NCI-H1105 (cell line): ENCODE measurements at places on chromosomes 13 and 19.

DNA sequence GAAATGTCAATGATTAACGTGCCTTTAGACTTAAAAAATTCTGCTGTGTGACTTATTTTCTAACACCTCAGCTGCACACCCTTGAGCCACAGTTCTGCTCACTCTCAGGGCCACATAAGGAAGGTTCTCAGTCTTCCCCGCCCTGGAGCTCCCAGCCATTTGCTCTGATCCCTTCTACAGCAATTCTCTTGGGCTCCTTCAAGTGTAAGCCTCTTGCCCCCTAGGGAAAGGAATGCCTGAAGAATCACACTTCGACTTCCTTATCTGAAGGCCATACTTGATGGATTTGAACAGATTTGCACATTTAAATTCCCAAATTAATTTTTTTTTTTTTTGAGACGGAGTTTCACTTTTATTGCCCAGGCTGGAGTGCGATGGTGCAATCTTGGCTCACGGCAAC, 44.2 kb downstream of the RASA3 start:
- no peak for DNase-seq

DNA sequence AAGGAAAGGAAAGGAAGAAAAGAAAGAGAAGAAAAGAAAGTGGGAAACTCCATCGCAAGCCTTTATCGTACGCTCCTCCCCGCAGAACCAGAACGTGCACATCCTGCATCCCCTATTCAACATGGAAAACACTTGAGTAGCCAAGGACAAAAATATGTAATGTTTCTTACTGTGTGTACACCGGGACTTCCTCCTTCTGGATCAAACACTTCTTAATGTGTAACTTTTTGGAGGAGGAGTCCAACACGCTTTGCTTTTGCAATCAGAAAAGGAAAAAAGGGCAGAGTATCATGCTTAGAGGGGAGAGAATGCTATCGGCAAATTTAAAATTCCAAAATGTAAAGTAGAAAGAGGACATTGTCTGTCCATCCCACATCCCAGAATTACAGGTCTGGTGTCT, 7.8 kb upstream of the SHFL start:
- DNase-seq = no peak

DNA sequence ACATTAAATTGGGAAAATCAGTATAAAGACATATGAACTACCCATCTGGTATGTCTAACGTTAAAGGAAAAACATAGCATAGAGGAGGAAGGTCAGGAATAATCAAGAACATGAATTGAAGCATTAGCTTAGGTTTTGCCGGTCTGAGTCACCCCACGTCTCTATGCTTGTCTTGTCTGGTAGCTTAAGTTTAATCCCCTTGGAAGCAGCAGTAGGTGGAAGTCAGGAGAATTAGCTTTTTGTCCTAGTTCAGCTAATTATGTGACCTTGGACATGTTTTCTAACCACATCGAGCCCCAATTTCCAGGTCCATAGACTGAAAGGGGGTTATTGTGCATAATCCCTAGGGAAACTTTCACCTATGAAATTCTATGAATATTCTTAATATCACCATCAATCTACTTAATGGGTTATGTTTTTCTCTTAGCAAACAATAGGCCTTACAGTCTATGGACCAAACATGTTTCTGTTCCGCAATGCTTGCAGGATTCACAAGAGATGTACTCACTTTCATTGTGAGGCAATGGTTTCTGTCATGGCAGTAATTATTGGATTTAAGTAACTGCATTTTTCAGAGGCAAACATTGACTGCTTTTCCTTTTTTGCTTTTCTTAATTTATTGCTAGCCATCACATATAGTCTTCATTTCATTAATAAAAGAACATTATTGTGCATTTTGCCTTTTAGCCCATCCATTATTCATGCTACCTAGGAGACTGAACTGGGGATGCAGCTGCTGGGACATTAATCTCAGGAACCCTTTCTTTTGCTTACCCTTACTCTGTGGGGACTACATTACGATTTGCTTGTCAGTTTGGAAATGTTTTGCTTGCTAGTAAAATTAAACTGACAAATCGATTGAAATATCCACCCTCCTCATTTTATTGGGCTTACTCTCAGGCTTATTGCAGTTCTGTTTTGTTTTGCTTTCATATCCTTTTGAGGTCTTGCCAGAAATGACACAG, 304.8 kb upstream of the MAB21L1 start:
- DNase-seq = no peak

- no peak for DNase-seq
Measured at GRCh38 chr13:106417467-106418110, 117.9 kb downstream of the EFNB2 start.

DNA sequence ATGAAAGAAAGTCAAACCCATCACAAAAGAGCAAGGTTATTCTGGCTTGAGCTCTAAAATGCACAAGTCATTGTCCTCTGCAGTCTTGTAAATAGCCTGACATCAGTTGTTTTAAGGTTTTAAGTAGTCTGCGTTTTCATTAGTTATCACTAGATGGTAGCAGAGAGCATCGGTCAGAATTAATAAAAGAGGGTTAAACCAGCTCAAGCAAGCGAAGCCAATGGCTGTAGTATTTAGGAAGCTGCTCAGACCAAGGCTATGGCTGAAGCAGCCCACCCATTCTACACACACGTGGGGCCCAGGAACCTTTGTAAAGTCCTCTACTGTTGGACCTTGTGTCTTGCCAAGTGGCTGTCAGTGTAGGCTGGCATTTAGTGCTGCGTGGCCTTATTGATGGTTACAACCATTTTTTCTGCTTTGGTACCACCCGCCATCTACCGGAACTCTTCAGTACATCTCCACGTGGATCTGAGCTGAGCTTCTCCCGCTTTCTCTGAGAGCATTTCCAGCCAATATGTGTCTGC, 13.3 kb upstream of the ZNF57 start:
- peak; percentile 47 for DNase-seq

GRCh38 chr19:58021541-58022282, 12.1 kb upstream of the ZSCAN1 start:
- peak; percentile 13 for DNase-seq

DNA sequence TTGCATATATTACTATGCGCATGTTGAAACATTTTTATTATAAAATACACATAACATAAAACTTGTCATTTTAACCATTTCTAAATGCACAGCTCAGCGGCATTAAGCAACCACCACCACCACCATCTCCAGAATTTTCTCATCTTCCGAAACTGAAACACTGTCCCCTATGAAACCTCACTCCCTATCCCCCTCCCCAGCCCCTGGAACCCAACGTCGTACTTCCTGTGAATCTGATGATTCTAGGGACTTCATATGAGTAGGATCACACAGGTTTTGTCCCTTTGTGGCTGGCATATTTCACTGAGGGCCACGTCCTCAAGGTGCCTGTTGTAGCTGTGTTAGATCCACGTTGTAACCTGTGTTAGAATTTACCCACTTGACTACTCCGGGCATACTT, 716 bp upstream of the MAP2K2 start:
- no peak for DNase-seq
